Hematopoietic multipotent progenitor cell (in vitro differentiated cells): ENCODE measurements at places on chromosomes 11 and 22.
A peak's percentile ranks its signal among the peaks of the same experiment; 100 is the strongest.

- DNase-seq: no peak
Measured at GRCh38 chr11:6598555-6598954, 4.9 kb downstream of the RRP8 start.

- no peak for DNase-seq
Measured at GRCh38 chr11:110468121-110468520, 38.4 kb downstream of the FDX1 start.

DNA sequence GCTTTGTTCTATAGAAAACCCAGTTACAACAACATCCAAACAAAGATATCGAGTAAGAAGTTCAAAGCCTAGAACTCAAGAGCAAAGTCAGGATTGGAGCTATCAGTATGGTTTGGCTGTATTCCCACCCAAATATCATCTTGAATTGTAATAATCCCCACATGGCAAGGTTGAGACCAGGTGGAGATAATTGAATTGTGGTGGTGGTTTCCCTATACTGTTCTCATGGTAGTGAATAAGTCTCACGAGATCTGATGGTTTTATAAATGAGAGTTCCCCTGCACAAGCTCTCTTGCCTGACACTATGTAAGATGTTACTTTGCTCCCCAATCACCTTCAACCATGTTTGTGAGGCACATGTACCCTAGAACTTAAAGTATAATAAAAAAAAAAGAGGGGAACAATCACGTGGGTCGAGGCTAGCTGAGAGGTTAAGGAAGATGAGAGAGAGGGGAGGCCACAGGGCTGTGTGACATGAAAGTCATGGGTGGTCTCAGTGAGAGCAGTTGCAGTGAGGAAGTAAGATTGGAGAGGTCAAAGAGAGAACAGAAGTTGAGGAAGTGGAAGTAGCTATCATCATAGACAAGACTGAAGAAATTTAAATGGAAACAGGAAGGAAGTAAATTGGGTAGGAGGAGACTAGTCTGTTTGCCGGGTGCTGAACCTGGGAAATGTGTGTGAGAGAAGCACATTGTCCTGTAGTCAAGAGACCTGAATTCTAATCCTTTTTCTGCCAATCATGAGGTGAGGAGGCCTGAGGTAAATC is 80.1 kb upstream of the CD44 start:
- no peak for DNase-seq

- DNase-seq: no peak
Measured at GRCh38 chr11:34606326-34607120, 14.4 kb upstream of the EHF start.

DNA sequence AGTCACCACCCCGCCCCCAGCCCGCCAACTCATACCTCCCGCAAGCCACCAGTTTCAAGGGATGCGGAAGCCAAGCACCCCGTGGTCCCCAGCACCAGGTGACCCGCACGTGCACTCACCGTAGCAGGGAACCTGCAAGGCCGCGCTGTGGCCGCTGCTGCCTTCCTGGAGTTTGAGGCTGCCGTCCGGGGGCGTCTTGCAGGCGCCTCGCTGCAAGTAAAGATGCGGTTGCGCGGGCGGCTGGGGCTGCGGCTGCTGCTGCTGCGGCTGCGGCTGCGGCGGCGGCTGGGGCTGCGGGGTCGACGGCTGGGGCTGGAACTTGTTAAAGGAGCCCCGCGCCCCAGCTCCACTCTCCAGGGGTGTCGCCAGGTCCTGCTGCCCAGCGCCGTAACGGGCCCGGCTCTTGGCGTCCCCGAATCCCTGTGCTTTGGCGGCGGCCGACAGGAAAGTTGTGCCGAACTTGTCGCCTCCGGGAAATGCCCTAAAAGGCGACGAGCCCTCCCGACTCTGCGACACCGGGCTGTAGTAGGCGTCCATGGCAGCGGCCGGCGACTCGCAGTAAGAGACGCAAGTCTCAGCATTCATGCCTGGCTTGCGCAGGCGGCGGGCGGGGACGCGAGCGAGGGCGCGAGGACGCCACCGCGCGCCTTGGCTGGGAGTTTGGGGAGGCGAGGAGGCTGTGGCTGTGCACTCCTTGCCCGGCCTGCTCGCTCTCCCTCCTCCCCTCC is at the start of gene ALX4:
Gene ALX4, minus strand, starts transcription at position 662 of the 728 bp plus-strand sequence. Its CDS starts 77 bp downstream, at position 585.
- DNase-seq: peak; percentile 41

DNA sequence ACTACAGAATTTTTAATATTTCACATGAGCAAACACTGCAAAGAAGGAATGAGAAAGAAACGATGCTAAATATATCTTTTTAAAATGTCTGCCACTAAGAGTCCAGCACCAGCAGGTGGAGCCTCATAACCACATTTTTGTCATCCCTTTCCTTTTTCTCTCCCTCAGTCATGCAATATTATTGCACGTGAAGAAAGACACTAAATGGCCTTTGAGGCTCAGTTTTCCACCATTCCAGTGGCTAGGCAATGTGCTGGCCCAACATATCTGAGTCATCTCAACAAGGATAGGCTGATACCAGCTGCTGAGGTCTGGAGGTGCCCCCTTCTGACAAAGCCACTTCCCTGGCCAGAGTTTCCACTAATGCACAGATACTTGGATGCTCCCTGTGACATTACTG is 1.8 kb downstream of the ALKBH8 start:
- DNase-seq: peak; percentile 67

- no peak for DNase-seq
Measured at GRCh38 chr11:14125529-14125928, 163.0 kb downstream of the SPON1 start.

DNA sequence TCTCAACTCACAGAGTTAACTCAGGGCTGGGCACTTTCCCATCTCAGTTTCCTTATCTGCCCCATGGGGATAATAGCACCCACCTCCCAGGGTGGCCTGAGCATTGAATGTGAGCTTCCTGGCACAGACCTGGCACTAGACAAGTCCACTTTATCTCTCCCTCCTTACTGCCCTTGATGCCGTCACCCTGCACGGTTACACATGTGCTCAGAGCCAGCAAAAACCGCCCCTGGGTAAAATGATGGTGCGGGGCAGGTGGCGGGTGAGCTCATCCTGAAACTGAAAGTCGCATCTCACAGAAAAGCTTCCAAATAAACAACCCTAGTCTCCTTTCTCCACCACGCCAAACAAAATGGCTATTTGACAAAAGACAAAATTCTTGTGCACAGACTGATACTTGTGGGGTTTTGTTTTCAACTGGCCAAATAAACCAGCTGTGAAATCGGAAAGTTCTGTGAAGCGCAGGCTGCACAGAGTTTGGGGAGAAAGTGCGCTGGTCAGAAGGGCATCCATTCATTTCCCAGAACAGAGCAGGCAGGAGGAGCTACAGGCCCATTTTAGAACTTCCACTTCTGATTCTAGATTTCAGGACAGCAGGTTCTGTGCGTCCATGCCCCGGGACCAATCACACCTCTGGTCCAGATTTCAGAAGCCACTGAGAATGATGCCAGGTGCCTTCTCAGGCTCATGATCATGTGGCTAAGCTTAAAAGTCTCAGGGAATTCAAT is 138.1 kb downstream of the SHANK2 start:
- DNase-seq: no peak

GRCh38 chr11:22800482-22800881 is 29.1 kb downstream of the SVIP start:
- DNase-seq: no peak

DNA sequence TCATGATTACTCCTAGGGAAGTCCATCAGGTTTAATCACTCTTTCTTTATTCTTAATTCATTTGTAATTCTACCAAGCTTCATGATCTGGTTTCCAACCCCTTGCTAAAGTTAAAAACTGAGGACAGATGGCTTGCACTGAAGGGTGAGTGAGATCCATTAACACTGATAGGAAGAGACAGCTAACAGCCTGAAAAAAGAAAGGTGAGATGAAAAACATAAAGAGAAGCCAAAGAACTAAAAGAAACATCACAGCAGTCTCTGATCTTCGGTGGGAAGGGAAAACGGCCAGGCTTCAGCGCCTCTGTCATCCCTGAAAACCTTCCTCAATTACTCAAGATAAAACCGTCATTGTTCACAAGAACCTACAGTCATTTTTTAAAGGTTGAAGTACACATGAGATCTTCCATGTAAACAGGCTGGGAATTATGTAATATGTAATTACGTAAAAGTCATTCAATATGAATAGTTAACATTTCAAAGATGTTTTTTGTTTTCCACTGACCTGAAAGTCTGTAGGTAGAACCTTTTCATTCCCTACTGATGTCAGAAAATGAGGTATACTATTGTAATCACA is 41.3 kb downstream of the VSIG10L2 start:
- no peak for DNase-seq

DNA sequence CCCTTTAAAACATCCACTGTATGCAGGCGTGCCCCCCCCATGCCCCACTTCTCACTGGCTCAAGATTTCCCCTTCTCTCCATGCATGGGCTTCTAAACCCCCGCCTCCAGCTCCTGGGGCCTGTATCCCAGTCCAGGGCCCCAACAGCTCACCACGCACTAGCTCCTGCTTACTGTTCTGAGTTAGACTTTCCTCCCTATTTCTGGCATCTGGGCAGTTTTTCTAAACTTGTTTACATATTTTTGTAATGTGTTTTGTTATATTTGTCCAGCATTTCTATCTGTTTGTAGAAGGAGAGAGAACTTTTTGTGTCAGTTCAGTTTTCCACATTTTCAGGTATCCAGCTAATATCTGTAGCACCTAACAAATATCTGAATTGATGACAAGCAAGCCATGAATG is 178.5 kb downstream of the SPON1 start:
- no peak for DNase-seq

DNA sequence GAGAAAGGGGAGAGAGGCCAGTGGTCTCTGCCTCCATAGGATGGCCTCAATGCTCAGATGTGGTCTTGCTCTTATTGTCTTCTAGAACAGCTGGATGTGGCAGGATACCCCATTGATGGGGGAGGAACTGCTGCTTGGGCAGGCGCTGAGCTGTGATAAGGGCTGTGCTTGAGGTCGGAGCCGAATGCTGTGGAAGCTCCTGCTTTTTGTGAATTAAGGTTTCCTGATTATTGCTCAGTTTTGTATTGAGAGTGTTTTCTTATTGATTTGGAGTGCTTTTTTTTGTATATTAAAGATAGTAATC is 57.2 kb downstream of the CABIN1 start:
- DNase-seq: no peak

DNA sequence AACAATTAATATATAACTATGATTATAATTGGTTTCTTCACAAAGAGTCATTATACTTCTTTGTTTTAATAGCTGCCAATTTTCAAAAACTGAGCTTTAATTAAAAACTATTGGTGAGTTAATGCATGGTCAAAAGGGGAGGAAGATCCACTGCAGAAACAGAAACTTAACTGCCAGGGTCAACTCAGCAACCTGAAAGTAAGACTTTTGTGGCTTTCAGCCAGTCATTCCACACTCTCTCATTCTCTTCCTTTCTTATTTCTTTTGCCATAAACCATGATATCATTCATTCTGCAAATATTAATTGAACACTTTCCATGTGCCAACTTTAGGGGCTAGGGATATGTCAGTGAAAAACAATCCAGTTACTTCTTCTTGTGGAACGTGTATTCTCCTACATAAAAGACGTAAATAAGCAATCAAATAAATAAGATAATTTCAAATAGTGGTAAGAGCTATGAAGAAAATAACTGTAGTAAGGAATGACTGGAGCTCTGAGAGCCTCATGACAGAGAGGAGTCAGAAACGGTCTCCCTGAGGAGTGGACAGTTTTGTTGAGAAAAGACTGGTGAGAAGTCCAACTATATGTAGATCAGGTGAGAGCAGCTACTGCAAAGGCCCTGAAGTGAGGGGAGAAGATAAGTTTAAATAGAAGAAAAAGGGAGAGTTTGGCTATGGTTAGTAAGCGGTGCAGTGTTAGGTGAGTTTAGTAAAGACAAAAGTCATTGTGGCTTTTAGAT is 130.5 kb downstream of the GRIA4 start:
- DNase-seq: no peak

DNA sequence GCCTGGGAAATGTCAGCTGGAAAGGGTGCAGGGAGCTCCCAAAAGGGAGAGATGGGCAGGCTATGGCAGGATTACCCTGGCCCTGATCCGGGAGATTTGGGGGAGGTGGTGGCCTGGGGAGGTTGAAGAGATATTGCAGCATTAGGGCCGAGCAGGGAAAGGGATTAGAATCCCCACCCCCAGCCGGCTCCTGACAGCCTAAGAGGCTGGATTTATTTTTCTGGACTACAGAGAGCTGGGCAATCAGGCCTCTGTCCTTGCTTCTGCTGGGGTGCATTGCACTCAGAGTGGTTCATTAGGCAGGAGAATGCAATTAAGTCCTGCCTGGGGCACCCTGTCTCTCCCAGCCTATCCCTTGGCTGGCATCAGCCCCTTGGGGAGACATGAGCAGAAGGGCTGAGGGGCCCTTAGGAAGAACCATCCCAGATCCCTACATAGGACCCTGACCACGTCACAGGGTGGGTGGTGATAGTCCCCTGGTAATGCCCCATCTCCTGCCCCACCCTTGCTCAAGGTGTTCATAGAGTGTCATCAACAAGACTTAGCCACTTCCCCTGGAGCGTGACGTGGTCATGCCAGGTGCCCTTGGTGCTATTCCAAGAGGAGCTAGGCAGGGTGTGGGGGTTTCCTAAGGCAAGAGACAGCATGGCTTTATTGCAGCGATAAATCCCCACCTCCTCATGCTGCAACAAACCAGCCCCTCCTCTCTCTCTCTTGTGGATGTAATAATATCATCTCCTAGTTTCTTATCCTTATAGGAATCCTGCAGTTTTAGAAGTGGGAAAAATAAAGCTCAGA is 38.4 kb upstream of the KLHL35 start:
- no peak for DNase-seq

GRCh38 chr11:13221722-13222121 is 55.9 kb upstream of the BMAL1 start:
- no peak for DNase-seq

DNA sequence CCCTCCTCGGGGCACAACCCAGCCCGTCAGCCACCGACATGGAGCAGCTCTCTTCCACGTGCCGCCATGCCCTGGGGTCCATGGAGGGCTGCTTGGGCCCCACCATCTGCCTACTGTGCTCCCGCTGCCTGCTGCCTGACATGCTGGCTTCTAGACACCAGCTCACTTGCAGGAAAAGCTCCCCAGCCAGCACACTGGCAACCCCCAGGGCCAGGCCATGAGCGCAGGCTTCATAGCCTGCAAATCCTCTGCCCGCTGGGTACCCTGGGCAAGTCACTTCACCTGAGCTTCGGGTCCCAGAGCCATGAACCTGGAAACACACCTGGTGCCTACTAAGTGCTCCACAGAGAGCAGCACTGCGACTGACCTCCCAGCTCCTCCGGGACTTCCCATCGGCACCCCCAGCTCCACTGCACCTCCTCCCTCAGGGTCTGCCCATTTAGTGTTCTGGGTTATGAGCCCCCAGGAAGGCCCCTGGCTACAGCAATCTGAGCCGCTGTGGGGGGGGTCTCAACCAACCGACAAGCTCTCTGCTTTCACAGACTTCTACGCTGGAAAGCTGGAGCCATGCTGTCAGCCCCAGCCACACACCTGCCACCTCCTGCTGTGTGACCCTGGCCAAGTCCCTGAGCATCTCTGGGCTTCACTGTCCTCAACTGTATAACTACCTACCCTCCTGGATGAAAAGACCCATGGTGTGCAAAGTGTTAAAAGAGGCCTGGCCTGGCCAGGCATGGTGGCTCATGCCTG is 139.2 kb downstream of the CRYBB2 start:
- no peak for DNase-seq
